Stimulated activated CD4-positive, alpha-beta T cell treated with anti-CD3 and anti-CD28 coated beads, Interleukin-1b, Interleukin-23, amount 100 ng/mL, for 1 hour (primary cell): ENCODE measurements at places on chromosomes 5 and 9.

- no peak for DNase-seq
Measured at GRCh38 chr9:114033397-114034103, 44.5 kb downstream of the AMBP start.

DNA sequence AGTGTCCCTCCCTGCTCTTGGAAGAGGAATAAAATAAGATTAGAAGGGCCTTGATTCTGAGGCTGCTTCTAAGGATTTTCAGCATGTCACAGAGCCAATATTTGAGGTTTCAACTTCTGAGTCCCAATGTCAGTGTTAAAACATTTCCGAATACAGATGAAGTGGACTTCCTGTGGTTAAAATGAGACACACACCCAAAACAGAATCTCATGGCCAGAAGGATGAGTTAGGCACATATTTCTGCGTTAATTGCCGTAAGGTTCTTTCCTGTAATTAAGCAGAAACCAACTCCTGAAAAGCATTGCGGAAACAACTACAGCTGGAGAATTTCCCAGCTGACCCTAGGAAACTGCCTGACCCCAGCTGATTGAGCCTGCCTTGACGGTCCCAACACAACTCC, 10.4 kb upstream of the ZNF354B start:
- DNase-seq, result no peak

DNA sequence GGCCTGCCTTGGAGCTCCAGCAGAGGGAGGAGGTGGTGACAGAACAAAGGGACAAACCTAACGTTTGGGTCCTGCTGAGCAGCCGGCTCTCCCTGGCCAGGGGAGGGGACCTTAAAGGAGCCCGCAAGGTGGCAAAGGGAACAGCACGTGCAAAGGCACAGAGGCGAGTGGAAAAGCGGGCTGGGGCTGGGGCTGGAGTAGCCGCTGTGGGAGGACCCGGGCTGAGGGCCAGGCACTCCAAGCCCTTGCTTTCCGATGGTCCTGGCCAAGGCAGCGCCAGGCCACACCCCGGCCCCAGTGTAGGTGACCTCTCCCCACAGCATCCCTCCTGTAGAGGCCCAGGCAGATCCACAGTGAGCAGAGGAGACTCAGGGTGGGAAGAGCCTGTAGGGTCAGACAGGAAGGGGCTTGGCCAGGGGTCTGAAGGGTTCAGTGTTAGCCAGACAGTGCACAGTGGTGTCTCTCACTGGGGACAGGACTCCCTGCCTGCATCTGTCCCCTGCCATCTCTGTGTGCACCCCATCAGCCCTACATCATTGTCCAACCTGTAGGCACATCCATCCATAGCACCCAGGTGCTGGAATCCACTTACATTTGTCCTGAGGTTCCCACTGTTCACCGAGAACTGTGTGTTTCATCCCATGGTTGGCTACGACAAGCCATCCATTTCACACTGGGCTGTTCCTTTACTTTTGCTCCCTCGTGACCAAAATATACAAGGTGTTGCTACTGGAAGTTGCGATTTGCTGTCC, 77.0 kb downstream of the NEK6 start:
- DNase-seq, result no peak

DNA sequence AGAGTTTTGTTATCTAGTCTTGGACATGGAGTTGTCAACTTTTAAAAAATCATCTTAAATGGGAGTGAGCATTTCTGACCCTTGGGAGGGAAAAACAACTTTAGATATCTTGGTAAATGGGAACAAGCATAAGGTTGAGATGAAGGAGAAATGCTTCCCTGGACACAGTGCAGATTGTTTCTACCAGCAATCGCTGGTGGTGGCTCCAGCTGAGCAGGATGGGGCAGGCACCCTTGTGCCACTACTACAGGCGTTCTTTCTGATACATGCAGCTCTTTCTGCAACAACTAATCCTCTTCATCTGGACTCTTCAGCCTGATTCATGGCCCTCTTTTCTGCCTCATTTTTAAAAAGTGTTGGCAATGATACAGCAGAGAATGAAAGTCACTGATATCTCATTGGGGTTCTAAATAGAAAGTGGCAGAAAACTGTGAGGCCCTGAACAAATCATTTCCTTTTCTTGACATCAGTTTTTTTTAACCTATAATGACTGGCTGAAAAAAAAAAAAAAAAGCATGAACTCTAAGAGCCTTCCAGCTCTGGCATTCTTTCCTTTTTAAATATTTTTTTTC, 409.4 kb upstream of the PTGER4 start:
- no peak for DNase-seq

GRCh38 chr9:123642291-123643278, 286.6 kb downstream of the CRB2 start:
- DNase-seq, result no peak

DNA sequence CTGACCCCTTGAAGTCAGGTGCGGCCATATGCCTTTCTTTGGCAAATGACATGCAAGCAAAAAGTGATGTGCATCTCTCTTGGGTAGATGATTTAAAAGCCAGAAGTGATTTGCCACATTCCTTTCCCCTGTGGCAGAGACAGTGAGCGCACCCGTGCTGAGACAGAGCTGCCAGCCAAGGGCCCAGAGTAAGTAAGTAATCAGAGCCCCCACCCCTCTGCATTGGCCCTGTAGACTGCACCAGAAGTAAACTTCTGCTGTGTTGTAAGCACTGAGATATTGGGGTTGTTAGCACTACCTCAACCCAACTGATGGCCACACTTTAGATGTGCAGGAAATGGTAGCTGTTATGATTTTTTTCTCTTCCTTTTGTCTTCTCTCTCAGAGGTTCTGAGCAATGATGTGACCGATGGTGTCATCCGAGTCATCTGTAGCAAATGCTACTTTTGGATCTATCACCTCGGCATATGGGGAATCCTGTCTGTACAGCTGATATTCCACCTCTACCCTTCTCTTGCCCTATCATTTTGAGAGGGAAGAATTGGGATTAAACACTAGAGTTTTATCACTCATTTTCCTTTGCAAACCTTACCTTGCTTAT, 58.0 kb downstream of the DOCK2 start:
- DNase-seq, result no peak

- no peak for DNase-seq
Measured at GRCh38 chr5:19577882-19578281, 410.1 kb downstream of the CDH18 start.

DNA sequence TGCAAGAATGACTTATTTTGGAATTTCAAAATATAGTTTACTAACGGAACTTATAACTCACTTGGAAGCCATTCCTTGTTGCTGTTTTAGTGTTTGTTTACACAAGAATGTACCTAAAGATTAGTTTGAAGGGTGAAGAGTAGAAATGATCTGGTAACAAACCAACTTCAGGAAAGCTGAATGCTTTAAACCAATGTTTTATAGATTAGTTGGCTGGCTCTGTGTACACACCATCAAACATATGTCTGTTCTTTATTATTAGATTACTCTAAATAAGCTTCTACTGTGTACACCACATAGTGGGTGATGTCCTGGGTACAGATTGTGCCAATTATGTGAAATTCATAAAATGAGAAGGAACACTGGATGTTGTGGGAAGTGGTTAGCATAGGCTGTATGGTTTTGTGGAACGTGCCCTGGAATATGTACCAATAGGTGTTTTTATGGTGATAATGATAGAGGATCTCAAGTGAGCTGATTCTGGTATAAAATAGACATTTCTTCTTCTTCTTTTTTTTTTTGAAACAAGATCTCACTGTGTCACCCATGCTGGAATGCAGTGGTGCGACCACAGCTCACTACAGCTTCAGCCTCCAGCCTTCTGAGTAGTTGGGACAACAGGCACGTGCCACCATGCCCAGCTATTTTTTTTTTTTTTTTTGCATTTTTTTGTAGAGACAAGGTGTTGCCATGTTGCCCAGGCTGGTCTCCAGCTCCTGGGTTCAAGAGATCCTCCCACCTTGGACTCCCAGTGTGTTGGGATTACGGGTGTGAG, 109.3 kb upstream of the DHFR start:
- DNase-seq, result no peak

DNA sequence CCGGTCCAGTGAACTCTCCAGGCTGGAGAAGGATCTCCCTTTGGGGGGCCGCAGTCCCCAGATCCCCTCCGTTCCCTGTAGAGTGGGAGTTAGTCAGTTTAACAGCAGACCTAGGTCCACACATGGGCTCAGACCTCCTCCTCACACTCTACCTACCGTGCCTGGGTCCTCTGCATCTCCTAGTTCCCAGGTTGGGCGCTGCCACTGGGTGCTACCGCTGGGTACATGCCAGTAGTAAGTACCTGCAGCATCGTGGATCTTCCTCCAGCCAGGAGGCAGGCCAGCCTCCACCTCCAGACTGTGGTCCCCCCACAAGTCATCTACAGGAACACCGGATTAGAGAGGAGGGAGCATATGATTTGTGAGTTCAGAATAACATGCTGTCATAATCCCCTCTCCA, 802 bp downstream of the APBB3 start:
- DNase-seq, result no peak

DNA sequence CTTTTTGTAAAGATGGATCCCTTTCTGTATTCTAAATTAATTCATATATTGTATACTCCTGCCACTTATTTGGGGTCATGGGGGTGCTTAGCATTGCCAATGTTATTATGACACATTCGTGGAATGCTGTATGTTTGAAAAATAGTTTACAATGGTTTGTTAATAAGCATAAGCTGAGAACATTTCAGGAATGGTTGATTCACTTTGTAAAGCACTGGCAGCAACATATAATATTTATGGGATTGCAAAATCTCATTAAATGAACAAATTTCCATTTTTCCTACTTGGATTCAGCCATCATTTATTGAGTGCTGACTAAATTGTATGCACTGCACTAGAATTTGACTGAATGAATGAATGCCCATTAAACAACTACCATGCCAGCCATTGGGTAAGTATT, 215.2 kb upstream of the KLF4 start:
- no peak for DNase-seq

GRCh38 chr5:859798-860296, 9.1 kb upstream of the ZDHHC11 start:
- no peak for DNase-seq

DNA sequence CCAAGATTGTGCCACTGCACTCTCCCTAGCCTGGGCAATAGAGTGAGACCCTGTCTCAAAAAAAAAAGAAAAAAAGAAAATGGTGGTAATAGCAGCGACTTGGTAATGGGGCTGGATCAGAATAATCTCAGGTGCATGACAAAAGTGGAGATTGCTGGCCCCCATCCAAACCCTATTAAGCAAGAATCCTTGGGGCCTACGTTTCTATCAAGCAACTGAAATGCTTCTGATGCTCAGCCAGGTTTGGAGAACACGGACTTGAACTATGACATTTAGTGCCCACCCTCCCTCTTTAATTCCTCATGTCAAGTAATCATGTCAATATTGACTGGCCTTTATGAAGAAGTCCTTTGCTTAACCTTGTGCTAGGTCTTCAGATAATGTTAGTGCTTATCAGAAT, 6.6 kb downstream of the C5orf52 start:
- DNase-seq, result no peak

- DNase-seq, result no peak
Measured at GRCh38 chr9:88041447-88041846, 67.1 kb upstream of the CDK20 start.

- DNase-seq, result no peak
Measured at GRCh38 chr9:18893046-18893445, 140.0 kb downstream of the SAXO1 start.

DNA sequence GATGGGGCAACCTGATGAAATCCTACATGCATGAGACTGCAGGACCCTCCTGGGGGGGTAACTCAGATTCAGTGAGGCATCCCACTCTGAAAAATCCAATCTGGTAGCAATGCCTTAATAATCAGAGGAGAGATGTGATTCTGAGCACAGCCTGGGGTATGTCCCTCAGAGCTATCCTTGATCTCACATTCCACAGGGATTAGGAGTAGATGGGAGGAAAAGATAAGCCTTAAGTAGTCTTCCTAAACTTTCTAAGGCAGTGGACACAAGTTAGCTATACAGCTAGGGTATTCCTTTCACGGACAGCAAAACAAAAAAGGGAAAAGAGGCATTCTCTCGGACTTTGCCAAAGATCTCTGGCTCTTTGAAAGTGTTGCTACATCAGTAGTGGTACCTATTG, 3.9 kb upstream of the SPATA9 start:
- DNase-seq, result no peak

DNA sequence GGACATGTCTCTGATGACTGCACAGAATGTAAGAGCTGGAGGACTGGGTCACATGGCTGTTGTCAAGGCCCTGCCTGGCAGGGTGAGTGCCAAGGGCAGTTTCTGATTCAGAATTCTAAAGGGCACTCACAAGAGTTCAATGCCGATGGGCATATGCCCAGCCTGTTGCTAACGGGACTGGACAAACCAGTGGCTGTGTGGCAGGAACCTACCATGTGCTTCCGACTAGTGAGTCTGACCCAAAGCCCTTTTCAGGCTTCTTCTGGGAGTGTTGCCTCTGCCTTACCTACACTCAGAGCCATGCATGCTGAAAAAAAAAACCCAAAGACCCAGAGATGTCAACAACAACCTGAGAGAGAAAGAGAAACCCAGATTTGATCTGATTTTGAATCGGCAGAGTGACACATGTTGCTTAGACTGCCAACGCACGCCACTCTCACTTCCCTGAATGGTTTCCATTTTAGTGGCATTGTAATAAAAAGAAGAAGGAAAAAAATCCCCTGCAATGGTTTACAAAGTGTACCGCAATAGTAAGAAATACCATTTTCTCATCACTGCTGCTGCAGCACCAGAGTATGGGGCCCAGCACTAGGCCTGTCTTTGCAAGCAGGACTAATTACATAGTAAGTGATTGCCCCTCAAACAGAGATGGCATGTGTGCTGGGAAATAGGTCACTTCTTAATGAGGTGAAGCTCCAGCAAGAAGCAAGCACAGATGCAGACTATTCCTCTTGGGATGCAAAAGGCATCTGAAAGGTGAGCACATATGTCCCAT, 194.3 kb downstream of the PALM2AKAP2 start:
- no peak for DNase-seq

DNA sequence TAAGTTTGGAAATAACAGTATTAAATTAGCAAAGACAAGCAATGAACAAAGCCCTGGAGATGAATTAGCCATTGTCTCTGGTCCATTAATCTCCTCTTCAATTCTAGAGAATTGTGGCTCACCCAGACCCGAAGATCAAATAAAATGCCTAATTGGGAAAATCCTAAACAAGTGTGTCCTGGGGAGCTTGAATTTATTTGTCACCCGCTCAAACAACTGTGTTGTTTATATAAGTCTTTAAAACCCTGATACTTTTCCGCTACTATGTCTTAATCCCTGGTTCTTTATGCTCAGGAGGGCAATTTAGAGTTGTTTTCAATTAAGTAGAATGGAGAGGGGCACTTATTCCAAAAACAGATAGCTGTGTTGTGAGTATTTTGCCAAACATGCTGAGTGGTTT, 128.4 kb downstream of the ANXA1 start:
- no peak for DNase-seq

DNA sequence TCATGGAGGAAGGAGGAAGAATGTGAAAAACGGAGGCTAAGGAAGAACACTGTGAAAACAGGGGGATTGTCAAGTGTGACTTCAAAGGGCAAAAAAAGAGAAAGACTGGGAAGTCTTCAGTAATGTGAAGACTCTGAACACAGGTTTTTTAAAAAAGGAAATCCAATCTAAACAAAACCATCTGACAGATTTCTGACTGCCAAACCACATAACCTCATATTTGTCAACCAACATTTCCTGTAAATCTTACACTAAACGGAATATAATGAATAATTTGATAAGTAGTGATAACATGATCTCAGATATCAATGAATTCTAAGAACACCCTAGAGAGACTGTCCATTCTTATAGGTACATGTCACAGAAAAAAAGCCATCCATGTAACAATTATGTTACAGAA, 124.7 kb downstream of the FBN2 start:
- no peak for DNase-seq

- no peak for DNase-seq
Measured at GRCh38 chr9:126348911-126349550, 22.4 kb downstream of the MVB12B start.
